ENCODE measurements at places on chromosomes 2 and 18.

DNA sequence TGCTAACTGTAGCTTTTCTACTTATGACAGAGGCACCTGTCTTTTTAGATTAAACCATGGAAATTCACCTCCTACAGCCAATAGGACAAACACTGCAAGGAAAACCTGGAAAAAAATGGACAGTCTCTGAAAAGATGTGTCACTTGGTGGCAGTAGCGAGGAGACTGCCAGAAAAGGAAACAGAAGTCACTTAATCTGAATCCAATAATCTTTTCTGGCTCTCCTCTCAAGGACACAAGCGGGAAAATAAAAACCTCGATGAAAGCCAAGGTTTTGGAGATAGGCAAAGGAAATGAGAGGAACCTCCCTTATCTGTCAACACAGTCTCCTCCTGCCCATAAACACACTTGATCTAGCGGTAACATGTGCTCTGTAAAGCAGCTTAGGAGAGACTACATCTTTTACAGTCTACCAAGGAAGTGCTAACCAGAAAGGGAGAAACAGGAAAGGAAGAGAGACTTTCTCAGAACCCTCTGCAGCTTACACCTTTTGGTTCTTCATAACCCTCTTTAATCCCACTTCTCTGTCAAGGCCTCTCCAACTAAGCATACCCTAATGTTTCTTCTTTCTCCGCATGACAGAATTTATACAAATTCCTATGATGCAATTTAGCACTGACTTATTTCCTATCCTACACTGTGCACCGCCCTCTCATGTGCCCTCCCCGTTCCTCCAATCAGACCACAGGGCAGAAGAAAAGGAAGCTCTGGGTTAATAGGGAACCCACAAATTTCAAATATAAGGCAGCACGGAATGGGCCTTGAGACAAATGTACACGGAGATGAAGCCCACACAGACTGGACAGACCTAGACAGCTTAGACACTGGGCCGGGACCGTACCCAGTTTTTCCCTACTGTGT is 52.8 kb downstream of the CLASP1 start:
- peak; percentile 67 for DNase-seq

GRCh38 chr2:86020984-86021383 is 84.7 kb downstream of the POLR1A start:
- DNase-seq: no peak

DNA sequence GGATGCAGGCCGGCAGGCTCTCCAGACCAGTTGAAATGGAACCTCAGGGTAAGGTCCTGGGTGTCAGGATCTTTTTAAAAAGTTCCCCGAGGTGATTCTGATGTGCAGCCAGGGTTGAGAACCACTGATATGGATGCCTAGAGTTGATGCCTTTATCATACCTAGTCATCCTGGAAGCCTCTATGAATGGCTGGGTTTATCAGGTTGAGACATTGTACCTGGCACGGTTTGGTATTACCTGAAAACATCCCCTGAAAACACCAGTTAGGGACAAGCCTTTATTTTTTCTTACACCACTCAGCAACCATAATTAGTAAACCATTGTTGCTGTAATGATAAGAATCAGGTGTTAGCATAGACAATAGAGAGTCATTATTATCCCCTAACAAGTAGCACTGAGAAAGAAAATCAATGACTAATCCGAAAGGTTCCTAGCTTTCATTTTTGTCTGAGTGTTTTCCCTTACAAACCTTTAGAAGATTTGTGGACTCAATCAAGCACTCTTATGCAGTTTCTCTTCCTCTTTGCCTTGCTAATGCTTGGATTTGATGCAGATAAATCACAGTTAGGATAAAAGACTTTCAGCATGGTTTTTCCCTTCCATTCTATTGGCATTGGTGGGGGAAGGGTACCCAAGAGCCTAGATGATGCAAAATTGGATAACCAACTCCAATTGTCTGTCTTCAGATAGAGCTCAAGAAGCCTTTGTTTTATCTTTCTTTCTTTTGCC is 116.5 kb upstream of the LYPD6 start:
- no peak for DNase-seq

GRCh38 chr2:216649574-216649973 is 16.4 kb downstream of the IGFBP2 start:
- no peak for DNase-seq

DNA sequence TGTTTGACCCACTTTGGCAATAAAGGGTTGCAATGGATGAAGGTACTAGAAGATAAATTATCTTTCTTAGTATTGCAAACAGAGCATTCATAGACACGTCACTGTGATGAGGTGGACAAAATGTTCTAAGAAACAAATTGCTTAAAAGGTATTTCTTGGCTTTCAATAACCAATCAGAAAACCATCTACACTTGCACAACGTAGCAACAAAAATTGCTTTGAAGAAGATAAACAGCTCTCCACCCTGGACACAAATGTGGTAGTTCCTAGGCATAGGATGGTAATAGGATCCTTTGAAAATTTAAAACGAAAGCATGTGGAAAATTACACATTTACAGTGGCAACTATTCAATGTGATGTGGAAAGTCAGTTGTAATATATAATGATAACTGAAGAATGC is 439.9 kb upstream of the ETAA1 start:
- no peak for DNase-seq

GRCh38 chr2:9703701-9704221 is 73.0 kb upstream of the YWHAQ start:
- DNase-seq: peak; percentile 83

- DNase-seq: no peak
These were observed 151.1 kb upstream of the MSH6 start for GRCh38 chr2:47631792-47632398.

- no peak for DNase-seq
These were observed 12.5 kb upstream of the GPR39 start for GRCh38 chr2:132404056-132404455.

GRCh38 chr2:239164335-239164871 is 236.4 kb downstream of the HDAC4 start:
- DNase-seq: no peak

DNA sequence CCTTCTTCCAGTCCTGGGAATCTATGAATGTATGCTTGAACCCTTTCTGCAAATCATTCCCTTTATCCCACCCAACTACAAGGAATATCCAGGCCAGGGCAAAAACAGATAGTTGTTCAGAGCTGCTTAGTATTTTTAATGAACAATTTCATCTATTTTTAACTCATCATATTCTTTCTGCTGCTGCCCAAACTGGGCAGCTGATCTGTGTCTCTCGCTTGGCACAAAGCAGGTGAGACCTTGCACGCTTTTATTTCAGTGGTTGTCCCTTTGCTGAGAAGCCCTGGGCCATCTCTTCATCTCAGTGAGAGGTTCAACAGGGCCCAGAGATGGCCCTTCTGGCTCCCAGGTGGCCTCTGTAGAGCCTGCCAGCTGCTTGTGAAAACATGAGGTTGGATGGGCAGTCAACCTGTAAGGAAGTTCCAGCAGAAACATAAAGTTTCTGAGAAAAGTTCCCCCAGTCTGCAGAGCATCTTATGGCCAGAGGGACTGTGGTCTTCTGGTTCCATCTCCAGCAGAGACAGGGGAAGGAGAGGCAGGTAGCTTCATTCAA is 57.5 kb downstream of the MYCN start:
- DNase-seq: no peak

GRCh38 chr2:143160732-143161707 is 31.8 kb downstream of the ARHGAP15 start:
- no peak for DNase-seq

DNA sequence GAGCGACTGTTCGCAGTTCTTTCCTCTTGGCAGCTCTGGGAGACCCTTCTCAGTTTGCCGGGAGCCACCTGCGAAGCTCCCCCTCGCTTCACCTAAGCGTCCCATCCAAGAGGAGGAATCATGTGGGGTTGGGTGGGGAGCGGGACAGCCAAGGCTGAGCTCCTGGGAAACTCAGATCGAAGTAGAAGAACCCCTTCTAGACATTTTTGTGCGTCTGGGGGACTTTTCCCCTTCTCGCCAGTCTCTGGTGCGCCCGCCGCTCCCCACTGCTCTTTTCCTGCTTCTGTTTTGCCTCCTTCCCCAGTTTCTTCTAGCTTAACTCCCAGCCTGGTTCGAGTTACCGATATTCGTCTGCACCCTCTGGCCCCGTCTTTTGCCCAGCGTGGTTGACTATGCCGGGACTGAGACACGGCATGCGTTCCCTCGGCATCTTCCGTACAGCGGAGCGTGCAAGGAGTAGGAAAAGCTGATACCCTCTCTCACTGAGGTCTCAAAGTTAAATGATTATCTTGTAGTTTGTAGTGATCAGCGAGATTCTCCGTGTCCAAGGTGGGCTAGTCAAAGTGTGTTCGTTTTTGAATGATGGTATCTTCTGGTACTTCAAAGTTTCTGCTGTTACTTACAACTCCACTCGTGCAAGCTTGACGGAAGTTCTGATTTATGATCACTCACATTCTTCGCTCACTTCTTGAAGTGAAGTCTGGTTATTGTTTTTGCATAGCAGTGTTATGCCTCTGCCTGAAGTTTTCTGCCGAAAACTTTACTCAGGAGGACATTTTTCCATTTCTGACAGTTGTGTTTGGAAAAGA is 664 bp downstream of the CAMKMT start:
- peak; percentile 18 for DNase-seq

GRCh38 chr2:18664421-18664820 is 75.1 kb upstream of the NT5C1B start:
- DNase-seq: no peak

Data from HepG2 (cell line).